ENCODE measurements at places on chromosomes 12 and 14.

- DNase-seq: no peak
Measured at GRCh38 chr14:76371066-76371465, 4.9 kb upstream of the ESRRB start.

DNA sequence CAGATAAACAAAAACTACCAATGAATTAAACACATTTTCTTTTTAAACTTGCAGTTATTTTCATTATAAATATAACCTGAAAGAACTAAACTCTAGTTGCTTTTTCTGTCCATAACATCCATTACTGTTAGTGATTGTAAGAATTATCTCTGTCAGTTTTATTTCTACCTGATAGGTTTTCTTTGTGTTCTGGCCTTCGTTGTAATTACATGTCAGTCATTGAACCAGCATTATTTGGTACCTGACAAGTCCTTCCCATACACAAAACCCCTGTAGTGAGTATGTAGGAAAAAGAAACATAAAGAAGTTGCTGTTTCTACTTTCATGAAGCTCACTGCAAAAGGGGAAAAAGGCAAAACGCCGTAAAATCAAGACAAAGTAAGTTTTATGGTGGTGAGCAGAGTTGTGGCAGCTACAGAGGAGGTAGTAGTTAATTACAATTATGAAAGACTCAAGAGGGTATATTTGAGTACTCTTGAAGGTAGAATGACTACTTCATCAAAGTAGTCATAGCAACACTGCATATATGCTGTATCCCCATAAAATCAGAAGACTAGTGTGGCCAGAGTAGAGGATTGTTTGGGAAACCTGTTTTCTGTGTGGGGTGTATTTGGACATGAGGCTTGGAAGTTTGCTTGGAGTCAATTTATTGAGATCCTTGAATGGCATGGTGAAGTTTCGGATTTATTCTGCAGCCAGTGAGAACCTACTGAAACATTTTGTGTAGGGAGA, 102.8 kb downstream of the SLC5A8 start:
- no peak for DNase-seq

GRCh38 chr12:58270966-58271705, 329.8 kb downstream of the ATP23 start:
- DNase-seq: no peak

GRCh38 chr12:72031066-72031465, 92.4 kb downstream of the TPH2 start:
- no peak for DNase-seq

- DNase-seq: no peak
Measured at GRCh38 chr14:25933731-25934130, 664.1 kb downstream of the NOVA1 start.

DNA sequence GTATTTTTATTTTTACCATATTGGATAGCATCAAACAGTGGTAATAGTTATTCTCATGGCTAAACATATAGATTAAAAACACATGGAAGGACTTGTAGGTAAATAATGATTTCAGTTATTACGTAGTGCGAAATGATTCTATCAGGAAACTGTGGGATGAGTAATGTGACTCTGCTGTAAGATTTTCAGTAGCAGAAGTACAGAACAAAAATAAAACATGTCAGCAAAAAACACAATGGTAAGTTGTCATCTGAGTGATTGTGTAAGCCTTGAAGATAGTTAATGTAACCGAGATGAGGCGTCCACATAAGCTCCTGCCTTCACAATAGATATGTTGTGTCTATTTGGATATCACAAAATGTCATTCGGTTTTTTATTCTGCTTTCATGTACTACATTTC, 99.8 kb downstream of the BORCS5 start:
- no peak for DNase-seq

GRCh38 chr12:109539508-109539907, 33.8 kb downstream of the MMAB start:
- no peak for DNase-seq

DNA sequence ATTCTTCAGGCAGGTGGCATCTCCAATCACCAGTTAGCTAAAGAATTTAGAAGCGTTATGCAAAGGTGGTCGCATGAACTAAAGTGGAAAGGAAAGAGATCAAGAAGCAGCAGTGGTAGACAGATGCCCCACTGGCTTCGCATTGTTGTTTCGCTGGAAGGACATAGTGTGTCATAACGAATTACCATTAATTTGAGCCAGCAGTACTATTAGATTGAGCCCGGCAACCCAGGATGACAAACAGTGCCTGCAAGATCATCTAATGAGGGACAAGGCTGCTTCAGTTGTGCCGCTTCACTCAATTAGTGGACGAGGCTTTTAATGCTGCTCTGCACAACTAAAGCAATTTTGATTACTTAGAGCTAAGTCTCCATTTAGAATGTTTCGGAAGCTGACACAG, 274.5 kb upstream of the SOX5 start:
- DNase-seq: no peak

DNA sequence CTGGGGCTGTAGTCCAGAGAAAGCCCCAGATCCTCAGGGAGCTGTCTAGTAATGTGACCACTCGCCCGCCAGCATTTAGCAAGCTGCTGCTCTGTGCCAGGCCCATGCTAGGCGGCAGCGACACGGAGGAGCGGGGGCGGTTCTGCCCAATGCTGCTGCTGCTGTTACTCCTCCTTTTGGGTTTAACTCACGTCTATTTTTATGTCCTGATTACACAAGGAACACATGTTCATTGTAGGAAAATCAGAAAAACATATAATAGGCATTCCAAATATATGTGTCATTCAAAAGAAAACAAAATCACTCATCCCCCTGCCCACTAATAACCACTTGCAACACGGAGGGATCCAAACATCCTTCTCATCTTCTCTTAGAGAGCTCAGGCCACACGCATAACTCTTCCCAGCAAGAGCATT, 30.4 kb downstream of the CCDC92 start:
- no peak for DNase-seq

- DNase-seq: no peak
Measured at GRCh38 chr14:34857689-34858449, 17.3 kb downstream of the BAZ1A start.

GRCh38 chr12:52266514-52266913, 7.9 kb upstream of the KRT86 start:
- DNase-seq: no peak

GRCh38 chr12:8038659-8039114, 6.2 kb downstream of the FOXJ2 start:
- no peak for DNase-seq

GRCh38 chr12:72622556-72622955, 350.4 kb downstream of the TRHDE start:
- no peak for DNase-seq

- no peak for DNase-seq
Measured at GRCh38 chr12:1073652-1074051, 82.6 kb downstream of the ERC1 start.

DNA sequence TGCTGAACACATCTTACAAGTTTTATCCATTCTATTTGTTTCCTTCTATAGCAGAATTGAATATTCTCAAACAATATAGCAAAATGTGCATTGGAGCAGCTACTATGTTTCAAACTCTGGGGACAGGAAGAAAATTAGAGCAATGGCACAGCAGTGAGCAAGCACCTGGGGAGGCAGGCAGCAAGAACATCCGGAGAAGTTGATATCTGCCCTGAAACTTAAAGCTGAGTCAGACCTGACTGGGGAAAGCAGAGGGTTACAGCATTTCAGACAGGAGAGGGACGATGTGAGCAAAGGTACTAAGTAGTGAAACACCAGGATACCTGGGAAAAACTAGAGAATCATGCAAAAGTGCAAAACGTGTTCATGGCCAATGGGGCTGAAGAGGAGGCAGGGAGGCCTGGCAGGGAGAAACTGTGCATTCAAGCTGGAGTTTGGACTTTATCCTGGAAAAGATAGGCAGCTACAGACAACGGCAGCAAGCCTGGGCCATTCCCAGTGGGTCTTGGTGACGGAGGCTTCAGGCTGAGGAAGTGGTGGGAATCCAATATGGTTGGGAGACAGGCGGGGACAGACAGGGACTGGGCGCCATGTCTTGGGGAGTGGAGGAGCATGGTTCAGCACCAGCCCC, 118.0 kb upstream of the CDKN3 start:
- DNase-seq: no peak

DNA sequence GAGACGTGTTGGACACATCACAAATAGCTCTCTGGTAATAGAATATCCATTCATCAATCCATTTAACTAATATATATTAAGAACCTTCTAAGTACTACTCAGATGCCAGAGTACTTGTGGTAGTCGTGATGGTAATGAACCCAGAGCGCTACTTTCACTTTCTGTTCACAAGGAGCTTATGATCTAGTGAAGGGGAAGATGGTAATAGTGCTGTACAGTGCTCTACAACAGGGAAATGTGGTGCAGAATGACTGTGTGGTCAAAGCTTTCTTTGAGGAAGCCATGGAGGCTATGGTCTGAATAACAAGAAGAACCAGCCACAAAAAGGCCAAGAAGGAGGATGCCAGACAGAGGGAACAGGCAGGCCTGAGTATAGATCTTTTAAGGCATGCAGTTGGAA, 212.0 kb downstream of the PTPRO start:
- DNase-seq: no peak

GRCh38 chr12:108289350-108290161, 49.6 kb downstream of the CMKLR1 start:
- no peak for DNase-seq

DNA sequence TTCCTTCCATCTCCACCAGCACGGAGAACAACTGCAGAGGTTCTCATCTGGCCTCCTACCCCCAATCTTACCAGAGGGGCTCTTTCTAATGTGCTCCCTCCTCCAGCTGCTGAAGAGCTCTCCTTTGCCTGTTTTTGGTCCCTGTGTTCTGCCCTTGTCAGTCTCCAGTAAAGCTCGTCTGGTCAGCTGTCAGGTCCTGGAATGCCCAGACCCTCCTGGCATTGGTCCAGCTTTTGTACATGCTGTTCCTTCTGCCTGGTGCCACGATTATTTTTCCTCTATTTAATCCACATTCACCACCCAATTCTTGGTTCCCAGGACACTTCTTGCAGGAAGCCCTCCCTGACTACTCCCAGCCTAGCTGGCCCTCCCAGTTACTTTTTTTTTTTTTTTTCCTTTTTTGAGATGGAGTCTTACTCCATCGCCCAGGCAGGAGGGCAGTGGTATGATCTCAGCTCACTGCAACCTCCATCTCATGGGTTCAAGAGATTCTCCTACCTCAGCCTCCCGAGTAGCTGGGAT, 6.5 kb downstream of the SLC8B1 start:
- DNase-seq: no peak

GRCh38 chr14:64779472-64779871, 75.2 kb downstream of the PLEKHG3 start:
- no peak for DNase-seq

- DNase-seq: no peak
Measured at GRCh38 chr12:125382926-125383325, 317.7 kb downstream of the AACS start.

- DNase-seq: no peak
Measured at GRCh38 chr12:25376407-25376806, 125.7 kb upstream of the KRAS start.

- no peak for DNase-seq
Measured at GRCh38 chr12:71371122-71371521, 68.5 kb upstream of the LGR5 start.

Measured in stimulated activated CD4-positive, alpha-beta T cell treated with anti-CD3 and anti-CD28 coated beads, Interleukin-1b, Interleukin-23, amount 100 ng/mL, for 1 hour (primary cell).